Esophagus squamous epithelium (tissue), 5 donors: ENCODE measurements at places on chromosomes 1 and 21.

- DNase-seq, result no peak
These were observed 15.6 kb upstream of the TACSTD2 start for GRCh38 chr1:58592522-58593134.

DNA sequence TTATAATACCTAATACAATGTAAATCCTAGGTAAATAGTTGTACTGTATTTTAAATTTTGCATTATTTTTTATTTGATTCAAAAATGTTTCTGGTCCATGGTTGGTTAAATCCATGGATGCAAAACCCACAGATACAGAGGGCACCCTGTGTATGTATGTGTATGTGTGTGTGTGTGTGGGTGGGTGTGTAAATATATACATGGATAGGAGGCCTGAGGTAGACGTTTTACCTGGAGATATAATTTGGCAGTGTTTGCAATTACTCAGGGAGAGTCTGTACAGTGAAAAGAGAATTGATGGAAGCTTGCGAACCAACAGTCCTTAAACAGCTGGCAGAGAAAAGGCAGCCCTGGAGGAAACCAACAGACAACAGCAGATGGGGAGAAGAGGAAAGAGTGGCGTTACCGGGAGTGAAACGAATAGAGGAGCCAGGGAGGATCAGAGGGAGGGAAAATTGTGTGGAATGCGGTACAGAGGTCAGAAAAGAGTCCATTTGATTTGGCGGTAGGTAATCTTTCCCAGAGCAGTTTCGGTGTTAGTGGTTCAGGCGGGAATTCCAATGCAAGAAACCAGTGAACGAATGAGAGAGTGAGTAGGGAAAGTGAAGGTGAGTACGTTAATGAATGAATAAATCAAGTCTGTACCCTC lies 47.9 kb upstream of the NBL1 start:
- DNase-seq, result no peak

GRCh38 chr1:98991127-98992012 lies 13.3 kb downstream of the PLPPR5 start:
- no peak for DNase-seq

DNA sequence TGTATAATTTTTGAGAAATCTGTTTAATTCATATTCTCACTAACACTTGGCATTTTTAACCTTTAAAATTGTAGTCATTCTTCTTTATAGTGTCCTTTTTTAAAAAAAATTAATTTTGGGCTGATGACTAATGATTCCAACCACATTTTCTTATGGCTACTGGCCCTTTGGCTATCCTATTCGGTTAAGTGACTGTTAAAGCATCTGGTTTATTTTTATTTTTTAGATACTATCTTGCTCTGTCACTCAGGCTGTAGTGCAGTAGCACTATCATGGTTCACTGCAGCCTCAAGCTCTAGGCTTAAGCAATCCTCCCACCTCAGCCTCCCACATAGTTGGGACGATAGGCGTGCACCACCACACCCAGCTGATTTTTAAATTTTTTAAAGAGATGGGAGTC lies 723.2 kb upstream of the CXADR start:
- DNase-seq, result no peak

DNA sequence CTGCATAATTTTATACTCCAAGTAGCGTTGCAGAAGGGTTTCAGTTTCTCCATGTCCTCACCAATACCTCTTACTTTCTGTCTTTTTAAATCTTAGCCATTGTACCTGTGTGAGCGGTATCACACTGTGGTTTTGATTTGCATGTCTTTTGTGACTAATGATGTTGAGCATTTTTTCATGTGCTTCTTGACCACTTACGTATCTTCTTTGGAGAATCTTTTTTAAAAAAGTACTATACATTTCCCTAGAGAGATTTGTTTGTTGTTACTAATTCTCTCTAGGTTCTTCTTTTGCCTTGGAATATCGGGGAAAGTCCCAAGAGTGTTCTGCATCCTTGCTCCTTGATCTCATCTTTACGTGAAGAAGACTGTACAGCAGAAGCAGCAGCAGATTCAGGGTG lies 81.8 kb upstream of the WARS2 start:
- DNase-seq, result no peak

GRCh38 chr1:244325056-244325758 lies 126.5 kb downstream of the ADSS2 start:
- DNase-seq, result no peak

GRCh38 chr1:161932668-161933067 lies 91.0 kb downstream of the OLFML2B start:
- no peak for DNase-seq

DNA sequence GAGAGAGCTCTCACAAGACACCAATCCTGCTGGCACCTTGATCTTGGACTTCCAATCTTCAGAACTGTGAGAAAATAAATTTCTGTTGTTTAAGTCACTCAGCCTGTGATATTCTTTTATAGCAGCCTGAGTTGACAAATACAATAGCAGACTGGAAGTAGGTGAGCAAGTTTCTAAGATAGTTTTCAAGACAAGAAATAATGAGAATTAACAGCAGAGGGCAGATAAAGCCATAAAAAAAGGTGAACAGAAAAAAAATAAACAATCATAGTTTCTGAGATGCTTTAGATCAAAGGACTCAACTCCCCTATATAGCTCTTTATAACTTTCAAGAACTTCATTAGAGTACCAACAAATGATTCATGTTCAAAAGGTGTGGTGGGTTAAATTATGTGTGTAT lies 119.8 kb downstream of the PLPPR5 start:
- DNase-seq, result no peak

DNA sequence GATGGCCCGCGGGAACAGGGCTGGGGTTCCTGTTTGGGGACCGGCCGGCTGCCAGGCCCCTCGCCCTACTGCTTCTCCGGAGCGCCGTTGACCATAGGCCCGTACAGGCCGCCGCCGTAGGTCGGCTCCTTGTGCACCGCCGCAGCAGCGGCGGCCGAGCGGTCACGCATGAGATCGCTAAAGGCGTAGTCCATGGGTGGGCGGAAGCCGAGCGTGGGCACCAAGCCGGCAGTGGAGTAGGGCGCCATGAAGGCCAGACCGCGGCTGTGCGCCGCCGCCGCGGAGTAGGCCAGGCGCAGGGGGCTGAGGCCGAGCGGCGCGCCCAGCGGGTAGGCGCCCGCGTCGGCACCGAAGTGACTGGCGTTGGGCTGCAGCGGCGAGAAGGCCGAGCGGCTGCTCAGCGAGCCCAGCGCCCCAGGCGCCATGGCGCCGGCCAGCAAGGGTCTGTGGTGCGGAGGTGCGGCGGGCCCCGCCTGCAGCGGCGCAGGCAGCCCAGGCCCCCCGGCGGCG lies 4.6 kb downstream of the DMRTA2 start:
- DNase-seq, result no peak

DNA sequence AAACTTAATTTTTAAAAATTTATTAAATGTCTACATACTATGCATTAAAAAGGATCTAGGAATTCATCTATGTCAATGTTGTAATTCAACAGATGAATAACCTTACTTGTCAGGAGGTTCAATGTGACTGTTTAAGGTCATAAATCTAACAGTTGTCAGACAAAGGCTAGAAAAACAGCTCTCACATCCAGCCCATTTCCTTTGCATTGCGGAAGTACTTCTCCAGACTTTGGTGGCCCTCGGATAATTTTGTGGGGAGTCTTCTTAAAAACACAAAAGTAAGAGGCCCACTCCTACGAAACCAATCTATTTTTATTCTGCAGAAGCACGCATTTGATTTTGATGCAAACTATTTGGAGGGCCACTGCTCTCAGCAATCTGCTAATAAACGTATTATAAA lies 122.6 kb upstream of the CHRM3 start:
- DNase-seq, result no peak

DNA sequence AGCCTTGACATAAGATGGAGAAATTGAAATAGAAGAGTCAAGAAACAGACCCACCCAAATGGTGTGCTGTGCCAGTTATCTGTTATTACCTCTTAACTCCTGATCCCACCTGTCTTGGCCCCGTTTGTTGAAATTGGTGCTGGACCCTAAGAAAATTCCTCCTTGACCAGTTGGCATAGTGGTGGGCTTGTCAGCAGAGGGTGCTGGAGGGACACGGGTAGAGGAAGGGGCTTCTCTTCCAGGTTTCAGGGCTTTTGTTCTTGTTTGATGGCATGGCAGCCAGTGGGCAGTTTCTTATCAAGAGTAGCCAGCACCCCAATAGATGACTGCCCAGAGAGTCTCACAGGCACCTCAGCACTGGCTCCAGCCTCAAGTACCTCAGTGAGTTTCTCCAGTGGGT lies 51.6 kb downstream of the PCBP3 start:
- DNase-seq, result no peak
